Activated CD4-positive, CD25-positive, alpha-beta regulatory T cell (primary cell): ENCODE measurements at places on chromosomes 12 and 14.
A peak's percentile ranks its signal among the peaks of the same experiment; 100 is the strongest.

- no peak for DNase-seq
Observed at GRCh38 chr12:82593901-82594396, 92.8 kb upstream of the TMTC2 start.

- no peak for DNase-seq
Observed at GRCh38 chr12:50243507-50243906, 39.8 kb downstream of the LIMA1 start.

GRCh38 chr12:10967409-10967808 is 19.3 kb downstream of the TAS2R50 start:
- no peak for DNase-seq

DNA sequence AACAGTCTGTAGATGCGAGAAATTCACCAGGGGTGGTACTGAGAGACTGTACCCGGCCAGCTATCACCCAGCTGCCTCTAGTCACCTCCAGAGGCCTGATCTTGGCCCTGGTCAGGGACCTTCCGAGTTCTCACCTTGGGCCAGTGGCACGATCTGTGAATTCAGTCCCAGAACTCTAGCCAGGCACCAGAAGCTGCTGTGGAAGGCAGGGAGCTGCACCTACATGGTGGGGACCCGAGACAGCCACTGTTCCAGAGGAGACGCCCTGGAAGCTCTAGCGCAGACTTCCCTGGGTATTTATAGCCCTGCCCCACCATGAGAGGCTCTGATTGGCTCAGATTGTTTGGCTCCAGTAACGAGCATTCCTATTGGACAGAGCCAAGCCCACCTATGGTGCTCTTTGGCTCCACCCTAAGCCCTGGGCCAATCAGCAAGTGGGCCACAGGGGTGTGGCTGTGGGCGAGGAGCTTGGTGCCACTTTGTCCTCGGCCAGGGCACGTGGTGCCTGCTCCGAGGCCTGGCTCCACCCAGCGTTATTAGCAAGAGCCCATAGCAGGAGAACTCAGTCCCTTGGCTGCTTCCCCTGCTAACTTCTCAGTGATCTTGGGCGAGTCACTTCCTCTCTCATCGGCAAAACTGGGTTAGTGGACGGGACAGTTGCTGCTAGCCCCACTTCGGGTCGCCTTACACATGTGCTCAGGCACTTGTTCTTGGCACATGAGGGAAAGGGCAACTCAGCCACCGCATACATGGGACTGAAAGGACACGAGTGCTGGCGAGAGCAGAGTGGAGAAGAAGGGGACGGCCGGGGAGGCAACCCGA is 89.0 kb upstream of the BCL11B start:
- no peak for DNase-seq

DNA sequence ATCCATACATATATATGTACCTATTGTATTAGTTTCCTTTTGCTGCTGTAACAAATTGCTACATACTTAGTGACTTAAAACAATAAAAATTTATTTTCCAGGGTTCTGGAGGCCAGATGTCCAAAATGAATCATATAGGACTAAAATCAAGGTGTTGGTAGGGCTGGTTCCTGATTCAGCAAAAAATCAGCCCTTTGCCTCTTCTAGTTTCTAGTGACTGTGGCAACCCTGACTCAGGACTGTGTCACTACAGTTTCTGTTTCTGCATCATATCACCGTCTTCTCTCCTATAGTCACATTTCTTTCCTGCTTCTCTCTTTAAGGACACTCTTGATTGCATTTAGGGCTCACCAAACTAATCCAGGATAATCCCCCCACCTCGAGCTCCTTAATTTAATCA is 386.3 kb upstream of the TBX3 start:
- DNase-seq = no peak

DNA sequence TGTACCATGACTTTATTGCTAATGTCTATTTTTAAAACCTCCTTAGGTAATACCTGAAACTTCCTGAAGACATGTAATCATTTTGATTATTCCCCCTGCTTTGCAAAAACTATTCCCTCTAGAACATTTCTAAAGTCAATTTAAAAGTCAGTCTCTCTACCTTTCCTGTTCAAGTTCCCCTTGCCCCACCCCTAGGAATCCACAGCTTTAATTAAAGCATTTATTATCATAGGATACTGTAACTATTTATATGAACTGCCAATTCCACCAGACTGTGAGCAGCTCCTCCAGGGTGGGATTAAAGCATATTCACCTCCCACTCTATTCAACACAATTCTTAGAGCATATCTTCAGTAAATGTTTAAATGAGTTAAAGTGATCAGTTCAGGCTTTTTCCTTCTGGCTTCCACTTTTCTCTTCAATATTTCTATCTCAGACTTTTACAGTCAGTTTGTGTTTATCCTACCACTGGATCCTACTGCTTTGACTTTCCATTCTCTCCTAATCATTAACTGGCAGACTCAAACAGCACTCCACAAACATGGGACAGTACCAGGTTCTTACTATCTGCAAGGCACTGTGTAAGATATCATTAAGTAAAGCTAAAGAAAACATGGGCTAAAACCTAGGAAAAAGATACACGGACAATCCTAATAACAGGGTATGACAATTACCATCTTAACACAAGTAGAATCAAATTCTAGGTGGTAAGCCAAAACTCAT is 39.1 kb downstream of the PTPN21 start:
- no peak for DNase-seq

- DNase-seq = no peak
Observed at GRCh38 chr14:51609955-51610283, 41.8 kb upstream of the FRMD6 start.

DNA sequence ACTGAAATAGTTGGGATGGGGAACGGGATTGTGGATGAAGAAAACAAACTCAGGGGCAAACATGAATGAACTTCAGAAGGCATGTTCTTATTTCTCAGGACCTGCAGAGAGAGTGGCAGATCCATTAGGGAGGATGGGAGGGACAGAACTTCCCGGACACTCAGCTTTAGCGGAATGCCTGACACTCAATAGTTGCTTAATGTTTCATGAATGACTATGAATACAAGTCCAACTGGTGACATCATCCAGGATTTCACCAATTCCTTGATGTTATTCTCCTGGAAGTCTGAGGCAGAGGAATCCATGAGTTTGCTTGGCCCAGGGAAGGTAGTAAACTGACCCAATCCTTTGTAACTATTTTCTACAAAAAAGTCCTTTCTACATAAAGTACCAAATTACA is 37.8 kb upstream of the LRRC10 start:
- DNase-seq = no peak

GRCh38 chr14:90137807-90138206 is 76.0 kb downstream of the KCNK13 start:
- DNase-seq = no peak

GRCh38 chr12:18992336-18992735 is 137.2 kb upstream of the PLEKHA5 start:
- no peak for DNase-seq

DNA sequence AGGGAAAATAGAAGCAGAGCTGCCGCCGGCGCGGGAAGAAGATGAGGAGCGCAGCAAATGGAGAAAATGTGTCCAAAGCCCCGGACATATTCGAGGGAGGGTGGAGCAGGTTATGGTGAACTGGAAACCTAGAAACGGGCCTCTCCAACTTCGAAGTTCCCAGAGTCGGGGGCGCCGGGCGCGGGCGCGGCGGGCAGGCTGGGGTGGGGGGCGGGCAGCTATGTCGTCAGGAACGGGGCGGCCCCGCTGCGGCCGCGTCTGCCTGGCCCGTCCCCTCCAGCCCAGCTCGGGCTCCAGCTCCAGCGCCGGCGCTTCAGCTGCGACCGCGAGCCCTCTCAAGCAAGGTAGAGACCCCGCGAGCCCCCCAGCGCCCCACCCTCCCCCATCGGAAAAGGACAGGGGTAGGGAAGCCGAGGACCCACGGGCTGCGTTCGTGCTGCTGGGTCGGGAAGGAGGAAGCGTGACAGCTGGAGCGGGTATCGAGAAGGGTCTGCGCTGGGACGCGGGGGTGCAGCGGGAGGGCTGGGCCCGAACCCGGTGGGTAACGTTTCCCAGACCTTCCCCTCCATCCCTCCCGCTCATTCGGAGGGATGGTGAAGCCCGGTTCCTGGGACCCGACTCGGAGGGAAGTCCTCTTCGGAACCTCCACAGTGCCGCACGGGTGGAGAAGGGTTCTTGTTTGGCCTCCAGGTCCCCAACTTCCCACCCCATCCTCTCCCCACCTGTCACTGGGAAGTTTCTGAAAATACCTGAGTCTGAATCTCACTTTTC is 1.0 kb downstream of the DGKA start:
- DNase-seq = peak; percentile 5

- no peak for DNase-seq
Observed at GRCh38 chr12:96263449-96263902, 69.3 kb downstream of the ELK3 start.

GRCh38 chr14:94341656-94342333 is 18.7 kb upstream of the SERPINA6 start:
- DNase-seq = no peak

DNA sequence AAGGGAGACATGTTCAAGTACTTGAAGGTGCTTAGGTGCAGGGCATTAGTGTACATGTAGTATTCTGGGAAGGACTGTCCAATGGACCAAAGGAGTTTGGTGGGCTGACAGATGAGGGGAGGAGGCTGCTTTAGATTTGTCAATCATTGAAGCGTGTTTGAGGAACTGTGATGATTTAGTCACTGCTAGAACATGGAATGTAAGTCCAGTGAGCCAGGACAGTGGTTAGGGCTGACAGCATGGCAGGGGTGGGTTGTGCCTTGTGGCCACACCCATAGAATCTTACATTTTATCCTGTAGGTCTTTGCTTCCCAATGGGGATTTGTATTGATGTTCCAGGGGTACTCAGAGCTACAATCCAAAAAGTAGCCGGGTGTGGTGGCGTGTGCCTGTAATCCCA is 24.6 kb downstream of the DIP2B start:
- no peak for DNase-seq

- DNase-seq = no peak
Observed at GRCh38 chr12:31120392-31121008, 46.8 kb downstream of the DDX11 start.

GRCh38 chr12:1644534-1645438 is 15.8 kb downstream of the WNT5B start:
- DNase-seq = no peak

- DNase-seq = no peak
Observed at GRCh38 chr14:65703521-65703920, 291.0 kb downstream of the FUT8 start.

DNA sequence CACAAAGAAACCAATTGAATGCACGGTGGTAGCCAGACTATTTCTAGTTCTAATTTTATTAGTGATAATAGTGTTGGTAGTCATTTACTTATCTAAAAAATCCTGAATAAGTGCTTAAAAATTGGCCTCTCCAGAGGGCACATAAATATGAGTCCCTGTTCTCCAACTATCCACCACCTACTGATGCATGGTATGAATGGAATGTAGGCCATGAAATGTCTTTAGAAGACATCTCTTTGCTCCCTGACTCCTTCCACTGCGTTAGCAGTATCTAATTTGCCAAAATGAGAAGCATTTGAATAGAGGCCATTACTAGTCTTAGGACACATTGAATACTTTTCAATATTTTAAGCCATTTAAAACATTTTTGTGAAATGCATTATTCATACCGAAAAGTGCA is 261.7 kb downstream of the LRFN5 start:
- DNase-seq = no peak

- peak; percentile 3 for DNase-seq
Observed at GRCh38 chr12:74538491-74539258, 1.0 kb downstream of the ATXN7L3B start.

DNA sequence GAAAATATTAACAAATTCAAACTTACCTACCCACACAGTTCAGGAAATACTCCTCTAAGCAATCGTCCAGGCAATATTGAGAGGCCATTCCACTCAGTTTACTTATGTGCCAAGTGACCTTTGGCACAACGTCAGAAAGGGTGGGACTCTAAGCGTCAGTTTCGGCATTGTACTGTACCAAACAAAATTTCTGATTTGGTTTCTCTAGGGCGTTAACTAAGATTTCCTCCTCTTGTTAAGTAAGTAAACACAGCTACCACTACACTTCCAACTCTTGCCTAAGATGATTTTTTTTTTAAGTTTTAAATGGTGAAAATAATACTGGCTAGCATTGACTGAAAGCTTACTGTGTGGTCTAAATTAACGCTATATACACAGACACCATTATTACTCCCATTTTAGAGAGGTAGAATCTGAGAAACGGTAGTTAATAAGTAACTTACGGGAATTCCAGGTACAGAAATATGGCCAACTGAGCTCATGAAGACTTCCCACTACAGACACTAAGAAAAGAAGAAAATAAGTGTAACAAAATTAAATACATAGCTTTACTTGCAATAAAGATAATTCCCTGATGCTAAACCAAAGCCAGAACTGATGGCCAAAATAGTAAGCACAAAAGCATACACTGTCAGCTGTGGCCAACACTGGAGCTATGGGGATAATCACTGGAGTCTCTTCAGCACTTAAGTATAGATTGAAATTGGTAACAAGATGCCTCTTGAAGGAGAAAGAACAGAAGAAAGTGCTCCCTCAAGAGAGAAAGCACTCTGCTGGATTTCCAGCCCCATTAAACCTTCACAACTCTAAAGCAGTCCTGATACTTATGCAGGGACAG is 76.1 kb downstream of the EPS8 start:
- no peak for DNase-seq

DNA sequence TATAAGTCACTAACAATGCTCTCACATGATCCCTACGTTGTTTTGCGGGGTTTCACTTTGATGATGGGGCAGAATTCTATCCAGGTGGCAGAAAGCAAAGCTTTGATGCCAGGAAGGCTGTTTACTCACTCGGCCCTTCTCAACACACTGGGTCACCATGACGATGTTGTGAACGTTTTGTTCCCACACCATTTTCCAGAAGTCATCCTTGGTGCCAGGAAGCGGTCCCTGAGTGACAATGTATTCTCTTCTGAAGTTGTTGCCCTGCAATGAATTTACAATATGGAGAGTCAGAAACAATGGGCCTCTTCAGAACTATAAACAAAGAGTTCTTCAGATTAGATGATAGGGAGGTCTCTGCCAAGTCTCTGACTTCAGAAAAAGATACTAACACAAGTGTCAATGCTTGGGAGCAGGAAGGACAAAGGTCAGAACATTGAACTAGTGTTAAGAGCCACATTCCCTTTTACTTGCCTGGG is 101.3 kb downstream of the PTPRB start:
- no peak for DNase-seq

DNA sequence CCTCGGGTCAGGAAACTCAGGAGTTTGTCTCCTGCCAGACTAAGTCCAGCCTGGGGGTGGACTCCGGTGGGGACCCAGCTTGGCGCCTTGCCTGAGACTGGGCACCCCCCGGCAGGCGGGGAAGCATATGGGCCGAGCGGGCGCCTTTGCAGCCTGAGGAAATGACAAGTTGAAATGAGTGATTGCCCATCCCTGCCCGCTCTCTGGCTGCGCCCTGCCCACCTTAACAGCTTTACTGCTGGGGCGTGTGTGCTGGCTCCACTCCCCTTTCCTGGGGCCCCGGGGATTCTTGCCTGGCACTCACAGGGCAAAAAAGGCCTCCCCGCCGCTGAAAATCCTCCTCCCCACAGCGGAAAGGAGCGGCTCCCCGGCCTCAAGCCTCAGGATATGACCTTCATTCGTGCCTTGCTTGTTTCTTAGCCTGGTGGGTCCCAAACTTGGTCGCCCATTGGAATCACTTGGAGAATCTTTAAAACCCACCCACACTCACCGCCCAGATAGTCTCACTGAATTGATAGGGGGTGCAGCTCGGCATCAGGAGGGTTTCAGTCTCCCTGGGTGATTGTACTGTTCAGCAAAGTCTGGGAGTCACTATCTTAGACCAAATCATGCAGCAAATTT is 1.5 kb downstream of the RFLNA start:
- DNase-seq = no peak
